ENCODE measurements at places on chromosomes 3 and 15. TPM values are rescaled to one million over a fixed set of nuclear protein-coding genes. Genes with fewer than 3 reads are reported as not detected.

DNA sequence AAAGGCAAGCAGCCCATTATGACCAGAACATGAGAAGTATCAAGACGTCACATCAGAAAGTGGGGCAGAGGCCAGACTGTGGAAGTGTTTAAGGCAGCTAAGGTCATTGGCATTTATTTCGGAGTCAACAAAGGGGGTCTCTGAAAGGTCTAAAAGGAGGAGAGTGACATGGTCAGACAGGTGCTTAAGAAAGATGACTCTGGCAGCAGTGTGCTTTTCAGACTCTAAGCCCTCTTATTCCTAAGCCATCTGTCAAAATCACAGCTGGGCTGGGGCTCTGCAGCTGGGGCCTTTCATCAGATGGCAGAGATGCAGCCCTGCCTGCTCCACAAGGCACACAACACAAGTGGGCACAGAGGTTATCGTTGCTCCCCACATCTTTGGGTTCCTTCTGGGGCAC lies 14.0 kb downstream of the FBXL22 start:
- DNase-seq: no peak

DNA sequence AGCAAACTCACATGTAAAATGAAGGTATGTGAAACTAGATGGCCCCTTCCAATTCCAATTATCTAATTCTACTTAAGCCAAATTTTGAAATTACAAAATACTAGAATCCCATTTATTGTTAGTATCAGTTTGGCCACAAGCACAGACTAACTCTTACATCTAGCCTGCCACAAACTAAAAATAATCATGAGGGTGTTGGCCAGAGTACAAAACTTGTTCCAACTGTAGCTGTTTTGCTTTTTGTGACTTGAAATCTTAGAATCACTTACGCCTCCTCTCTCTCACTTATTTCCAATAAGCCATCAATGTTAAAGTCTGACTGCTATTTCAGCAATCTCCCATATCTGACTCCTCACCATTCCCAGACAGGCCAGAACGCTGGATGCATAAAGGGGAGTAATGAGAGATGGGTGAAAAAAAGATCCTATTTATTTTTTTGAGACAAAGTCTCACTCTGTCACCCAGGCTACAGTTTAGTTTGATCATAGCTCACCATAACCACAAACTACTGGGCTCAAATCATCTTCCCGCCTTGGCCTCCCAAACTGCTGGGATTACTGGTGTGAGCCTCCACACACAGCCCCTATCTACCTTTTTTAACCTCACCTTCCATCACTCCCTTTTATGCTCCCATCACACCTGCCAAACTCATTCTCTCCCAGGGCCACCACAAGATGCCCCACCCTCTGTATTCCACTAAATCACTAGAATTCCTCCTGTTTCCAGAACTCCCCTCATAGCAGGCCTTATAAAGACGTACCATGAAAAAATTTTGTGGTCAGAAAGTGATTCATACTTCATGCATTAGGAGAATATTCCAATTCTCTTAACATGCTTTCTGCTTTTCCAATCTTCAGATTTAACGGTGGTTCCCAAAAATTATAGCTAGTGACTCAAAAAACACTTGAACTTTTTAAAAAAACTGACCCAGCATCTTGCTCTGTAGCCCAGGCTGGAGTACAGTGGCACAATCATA lies 36.5 kb downstream of the ATOSA start:
- no peak for DNase-seq

GRCh38 chr3:105174017-105174615 lies 192.6 kb upstream of the ALCAM start:
- no peak for DNase-seq

GRCh38 chr3:150822636-150823035 lies 59.7 kb upstream of the SIAH2 start:
- DNase-seq: no peak

DNA sequence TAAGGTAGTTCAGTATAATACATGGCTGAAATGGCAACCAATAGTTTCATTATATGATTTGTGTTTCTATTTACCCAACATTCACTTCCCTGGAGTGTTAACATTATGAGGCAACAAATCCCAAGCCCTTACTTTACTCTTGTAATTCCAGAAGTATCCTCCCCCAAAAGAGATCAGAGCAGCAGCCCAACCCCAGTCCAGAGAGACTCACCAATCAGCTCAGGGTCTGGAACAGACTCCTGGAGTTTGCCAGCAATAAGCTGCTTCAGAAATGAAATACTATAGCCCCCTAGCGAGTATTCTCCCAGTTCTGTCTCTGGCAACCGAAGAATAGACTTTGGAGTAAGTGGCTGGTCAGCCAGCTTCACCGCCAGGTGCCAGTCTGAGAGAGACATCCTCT lies 2.5 kb downstream of the UBL7 start:
- no peak for DNase-seq

- DNase-seq: no peak
These were observed 1.5 kb downstream of the RHOA start for GRCh38 chr3:49410066-49410845.

DNA sequence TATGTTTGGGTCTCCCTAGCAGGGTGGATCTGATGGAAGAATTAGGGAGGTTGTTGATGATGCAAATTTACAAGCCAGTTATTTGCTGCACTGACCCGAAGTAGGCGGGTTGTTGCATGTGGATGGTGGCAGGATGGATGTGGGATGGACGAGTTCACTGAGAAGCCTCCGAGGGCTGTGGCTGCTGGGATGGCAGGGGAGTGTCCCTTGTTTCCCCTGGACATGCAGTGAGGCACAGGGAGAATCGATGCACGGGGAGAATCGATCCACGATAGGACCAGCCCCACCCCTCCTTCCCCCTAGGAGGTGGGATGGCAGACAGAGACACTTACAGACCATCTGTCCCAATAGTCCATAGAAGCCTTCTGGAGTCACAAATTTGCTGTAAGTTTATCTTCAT lies 31.0 kb upstream of the KLF13 start:
- no peak for DNase-seq

DNA sequence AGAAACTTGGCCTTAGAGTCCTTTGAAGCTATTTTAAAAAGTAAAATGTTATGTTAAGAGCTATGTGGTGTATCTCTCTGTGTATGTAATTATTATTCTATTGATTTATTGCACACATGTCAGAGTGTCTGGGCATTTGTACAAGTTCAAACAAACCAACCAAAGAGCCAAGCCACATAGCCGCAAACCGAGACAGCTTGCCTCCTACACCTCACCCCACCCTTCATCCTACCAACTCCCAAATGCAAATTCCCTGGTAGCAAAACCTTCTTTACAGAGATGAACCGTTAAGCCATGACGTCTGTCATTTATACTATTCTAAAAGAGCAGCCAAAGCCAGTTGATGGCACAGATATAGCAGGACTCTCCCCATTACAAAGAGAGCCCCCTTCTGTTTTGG lies 332.3 kb downstream of the ERC2 start:
- DNase-seq: no peak

DNA sequence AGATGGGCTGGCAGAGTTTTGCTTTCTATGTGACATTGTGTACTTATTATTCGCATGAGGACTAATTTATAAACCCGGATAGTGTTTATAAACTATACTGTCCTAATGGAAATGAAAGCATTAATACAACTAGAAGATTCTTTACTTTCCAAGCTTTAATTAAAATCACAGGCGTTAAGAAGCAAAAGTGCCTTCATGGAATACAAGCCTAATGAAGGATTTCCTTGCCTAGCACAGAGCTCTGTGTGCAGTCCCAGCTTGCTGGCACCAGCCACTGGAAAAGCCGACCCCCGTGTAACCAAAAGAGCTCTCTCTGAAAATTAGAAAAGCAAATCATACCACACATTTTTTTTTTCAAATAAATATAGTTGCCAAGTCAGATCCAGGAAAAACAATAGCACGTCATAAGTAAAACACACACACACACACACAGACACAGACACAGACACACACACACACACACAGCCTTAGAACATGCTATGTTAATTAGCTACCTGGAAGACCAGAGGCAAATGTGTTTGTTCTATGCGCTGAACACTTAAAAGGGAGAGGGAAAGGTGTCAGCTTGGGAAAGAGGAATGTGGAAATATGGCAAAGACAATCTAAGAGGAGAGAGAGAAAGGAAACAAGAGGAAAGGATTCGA lies 1084.2 kb downstream of the TUSC7 start:
- DNase-seq: no peak

The TCAIM gene
- 30.3 TPM for total RNA-seq

The GOLGA6A gene
- total RNA-seq: 0.13 TPM
